ENCODE measurements at places on chromosomes 1 and 21.
A peak's percentile ranks its signal among the peaks of the same experiment; 100 is the strongest.

GRCh38 chr1:151416231-151416630 lies 16.9 kb downstream of the PSMB4 start:
- no peak for DNase-seq

GRCh38 chr1:101798417-101798816 lies 198.3 kb downstream of the OLFM3 start:
- DNase-seq: peak; percentile 9

DNA sequence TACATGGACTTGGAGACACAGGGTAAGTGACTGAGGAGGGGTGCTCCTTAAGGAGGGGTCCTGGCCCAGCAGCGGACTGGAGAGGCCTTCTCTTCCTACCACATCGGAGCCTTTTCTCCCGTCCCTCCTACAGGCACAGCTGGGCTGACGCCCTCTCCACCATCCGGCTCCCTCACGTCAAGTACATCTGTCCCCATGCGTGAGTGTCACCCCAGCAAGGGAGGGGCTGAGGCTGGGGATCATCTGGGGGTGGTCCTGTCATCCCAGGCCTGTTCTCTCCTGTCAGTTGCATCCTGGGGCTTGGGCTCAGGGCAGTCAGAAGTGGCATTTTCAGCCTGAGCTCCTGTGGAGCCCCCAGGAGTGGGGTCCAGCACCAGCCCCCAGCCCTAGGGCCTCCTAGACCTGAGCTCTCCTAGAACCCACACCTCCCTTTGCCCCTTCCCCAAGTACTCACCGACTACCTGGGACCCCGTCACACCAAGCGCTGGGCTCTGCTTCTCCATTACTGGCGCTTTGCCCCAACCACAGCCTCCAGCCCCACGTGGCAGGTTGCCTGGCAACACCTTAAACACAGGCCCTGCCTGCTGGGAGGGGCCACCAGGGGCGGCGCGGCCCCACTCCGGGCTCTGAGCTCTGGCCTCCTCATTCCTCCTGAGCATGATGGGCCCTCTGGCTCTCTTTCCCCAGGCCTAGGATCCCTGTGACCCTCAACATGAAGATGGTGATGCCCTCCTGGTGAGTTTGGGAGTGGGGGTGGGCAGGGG lies 2.3 kb downstream of the LYPLA2 start:
- DNase-seq: no peak

- peak; percentile 72 for DNase-seq
These were observed 999 bp downstream of the THAP3 start for GRCh38 chr1:6625584-6626149.

- no peak for DNase-seq
These were observed 9.7 kb downstream of the NENF start for GRCh38 chr1:212442408-212442807.

GRCh38 chr1:113835686-113836290 lies 23.5 kb upstream of the RSBN1 start:
- no peak for DNase-seq

DNA sequence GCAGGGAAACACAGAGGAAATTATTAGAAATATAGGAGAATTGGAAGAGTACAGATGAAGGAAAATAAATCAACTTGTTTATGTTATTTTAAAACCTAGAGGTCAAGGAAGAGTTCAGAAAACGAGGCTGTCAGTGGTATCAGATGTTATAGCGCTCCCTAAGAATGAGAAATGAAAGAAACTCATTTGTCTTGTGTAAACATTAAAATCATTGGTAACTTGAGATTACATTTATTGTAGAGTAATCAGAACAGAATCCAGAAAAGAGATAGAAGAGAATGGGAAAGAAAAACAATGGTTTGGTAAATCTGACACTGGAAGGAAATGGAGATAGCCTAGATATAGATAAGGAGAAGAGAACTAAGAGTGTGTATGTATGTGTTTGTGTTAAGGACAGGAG lies 106.4 kb downstream of the ATF6 start:
- DNase-seq: no peak

DNA sequence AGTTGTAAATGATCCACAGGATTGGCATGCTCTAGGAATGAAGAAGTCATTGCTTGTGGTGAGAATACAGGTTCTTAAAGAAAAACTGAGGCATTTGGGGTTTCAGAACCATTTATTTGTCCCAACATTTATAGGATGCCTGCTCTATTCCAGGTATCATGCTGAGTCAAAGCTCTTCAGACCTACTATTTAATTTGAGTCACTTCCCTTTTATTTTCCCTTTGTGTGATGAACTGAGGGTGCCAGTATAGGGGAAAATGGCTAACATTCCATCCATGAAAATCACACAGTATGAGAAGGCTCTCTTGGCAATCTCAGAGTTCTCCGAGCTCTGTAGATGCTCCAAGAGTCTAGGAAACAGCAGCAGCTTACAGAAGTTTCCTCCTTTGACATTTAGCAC lies 110.4 kb downstream of the RNF220 start:
- DNase-seq: no peak
